Mesenchymal stem cell (in vitro differentiated cells and primary cell): ENCODE measurements at places on chromosomes 2 and 18.

DNA sequence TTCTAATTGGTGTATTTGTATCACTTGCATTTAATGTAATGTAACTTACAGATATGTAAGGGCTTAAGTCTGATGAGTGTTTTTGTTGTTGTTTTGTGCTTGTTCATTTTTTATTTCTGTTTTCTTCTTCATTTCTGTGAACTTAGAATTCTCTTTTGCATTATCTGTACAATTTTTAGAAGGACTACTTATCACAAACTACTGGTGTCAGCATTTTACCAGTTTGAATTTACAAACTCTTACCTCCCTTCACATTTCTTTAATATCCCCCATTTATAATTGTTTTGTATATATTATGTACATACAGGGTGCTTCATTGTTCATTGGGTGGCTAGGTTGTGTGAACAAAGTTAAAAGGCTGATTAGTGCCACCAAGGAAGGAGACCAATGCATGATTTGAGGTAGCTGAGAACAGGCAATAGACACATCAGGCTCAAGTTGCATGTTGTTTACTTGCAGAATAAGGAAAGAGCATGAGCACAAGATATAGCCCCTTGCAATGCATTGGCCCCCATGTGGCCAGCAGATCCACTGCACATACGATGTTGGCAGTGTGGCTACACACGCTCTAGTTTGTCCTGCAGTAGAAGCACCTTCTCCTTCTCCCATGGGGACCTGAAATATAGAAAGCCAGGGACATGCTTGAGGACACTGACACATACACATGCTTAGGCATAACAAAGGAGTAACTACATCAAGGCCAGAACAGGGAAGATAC, 198.2 kb downstream of the CD8B2 start:
- DNase-seq = no peak
- H3K4me3 ChIP-seq = no peak overlapping the region
- H3K4me1 ChIP-seq = no peaks in the 10 kb centered on the region
- no peaks in the 10 kb centered on the region for H3K27me3 ChIP-seq
- H3K27ac ChIP-seq = no peak overlapping the region

DNA sequence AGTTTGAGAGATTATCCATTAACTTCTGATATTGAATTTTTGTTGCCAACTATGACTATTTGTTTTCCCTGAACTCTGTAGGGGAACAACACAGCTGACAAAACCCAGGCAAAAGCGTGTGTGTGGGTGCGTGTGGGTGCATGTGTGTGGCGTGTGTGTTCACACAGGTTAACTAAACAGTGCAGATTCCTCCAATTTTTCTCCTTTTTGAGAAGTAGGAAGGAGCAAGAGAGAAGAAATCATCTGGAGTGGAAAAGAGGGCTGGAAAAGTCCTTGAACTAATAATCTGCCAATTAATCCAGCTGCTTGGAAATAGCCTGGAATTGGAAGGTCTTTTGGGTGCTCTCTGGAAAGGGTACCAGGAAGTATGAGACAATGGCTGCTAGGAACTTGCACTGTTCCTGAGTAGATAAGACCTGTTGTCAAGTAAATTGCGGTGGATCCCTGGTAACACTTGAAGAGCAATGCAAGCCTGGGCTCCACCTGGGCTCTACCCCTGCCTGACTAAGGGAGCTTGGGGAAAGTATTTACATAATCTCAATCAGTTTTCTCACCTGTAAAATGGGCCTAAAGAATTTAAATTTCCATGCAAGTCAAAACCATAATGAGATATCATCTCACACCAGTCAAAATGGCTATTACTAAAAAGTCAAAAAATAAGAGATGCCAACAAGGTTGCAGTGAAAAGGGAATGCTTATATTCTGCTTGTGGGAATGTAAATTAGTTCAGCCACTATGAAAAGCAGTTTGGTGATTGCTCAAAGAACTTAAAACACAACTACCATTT, 40.5 kb upstream of the IL1R1 start:
- H3K27ac ChIP-seq = peak overlapping the region; percentile 5
- H3K27me3 ChIP-seq = no peaks in the 10 kb centered on the region
- no peaks in the 10 kb centered on the region for H3K36me3 ChIP-seq
- no peak for DNase-seq
- H3K4me3 ChIP-seq = no peak overlapping the region

GRCh38 chr2:188050726-188051125, 240.9 kb upstream of the GULP1 start:
- no peaks in the 10 kb centered on the region for H3K27me3 ChIP-seq
- H3K4me1 ChIP-seq = peaks cover 5% of the 10 kb centered on the region
- H3K4me3 ChIP-seq = no peak overlapping the region
- H3K27ac ChIP-seq = peak overlapping the region; percentile 98
- peak; percentile 30 for DNase-seq

GRCh38 chr2:10790228-10790973, 22.2 kb downstream of the PDIA6 start:
- H3K27me3 ChIP-seq = no peaks in the 10 kb centered on the region
- peak overlapping the region; percentile 18 for H3K27ac ChIP-seq
- H3K4me1 ChIP-seq = peaks cover 7% of the 10 kb centered on the region
- H3K36me3 ChIP-seq = peaks cover 45% of the 10 kb centered on the region
- DNase-seq = no peak

DNA sequence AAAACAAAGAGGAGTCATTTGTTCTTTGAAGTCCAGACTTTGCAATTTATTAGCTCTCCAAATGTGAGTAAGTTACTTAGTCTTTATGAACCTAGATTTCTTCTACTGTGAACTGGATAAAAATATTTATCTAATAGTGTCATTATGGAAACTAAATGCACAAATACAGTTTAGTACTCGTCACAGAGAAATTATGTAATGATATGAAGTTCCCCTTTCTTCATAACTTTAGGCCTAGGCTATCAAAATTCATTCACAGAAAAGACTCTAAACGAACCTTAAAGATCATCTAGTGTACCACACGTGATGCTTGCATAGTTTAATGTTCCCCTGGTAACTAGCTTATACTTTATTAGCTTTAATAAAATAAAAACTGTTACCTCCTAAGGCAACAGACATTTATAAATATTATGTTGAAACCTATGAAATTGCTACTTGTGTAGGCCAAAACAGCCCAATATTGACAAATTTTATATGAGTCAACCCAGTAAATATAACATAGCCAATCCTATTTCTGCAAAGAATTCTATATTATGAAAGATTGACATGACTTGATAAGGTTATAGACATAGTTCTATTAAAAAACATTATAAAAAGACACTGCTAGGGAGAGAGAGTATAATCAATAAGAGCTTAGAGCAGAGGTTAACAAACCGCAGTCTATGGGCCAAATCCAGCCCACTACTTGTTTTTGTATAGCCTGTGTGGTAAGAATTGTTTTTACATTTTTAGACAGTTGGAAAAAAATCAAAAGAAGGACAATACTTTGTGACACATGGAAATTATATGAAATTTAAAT, 44.9 kb upstream of the ITPRID2 start:
- no peaks in the 10 kb centered on the region for H3K36me3 ChIP-seq
- DNase-seq = no peak
- H3K27me3 ChIP-seq = no peaks in the 10 kb centered on the region
- H3K27ac ChIP-seq = no peak overlapping the region
- H3K4me3 ChIP-seq = no peak overlapping the region
- H3K4me1 ChIP-seq = no peaks in the 10 kb centered on the region

GRCh38 chr2:161067846-161068350, 92.3 kb upstream of the TANK start:
- no peak overlapping the region for H3K4me3 ChIP-seq
- H3K36me3 ChIP-seq = no peaks in the 10 kb centered on the region
- DNase-seq = no peak
- no peak overlapping the region for H3K27ac ChIP-seq

DNA sequence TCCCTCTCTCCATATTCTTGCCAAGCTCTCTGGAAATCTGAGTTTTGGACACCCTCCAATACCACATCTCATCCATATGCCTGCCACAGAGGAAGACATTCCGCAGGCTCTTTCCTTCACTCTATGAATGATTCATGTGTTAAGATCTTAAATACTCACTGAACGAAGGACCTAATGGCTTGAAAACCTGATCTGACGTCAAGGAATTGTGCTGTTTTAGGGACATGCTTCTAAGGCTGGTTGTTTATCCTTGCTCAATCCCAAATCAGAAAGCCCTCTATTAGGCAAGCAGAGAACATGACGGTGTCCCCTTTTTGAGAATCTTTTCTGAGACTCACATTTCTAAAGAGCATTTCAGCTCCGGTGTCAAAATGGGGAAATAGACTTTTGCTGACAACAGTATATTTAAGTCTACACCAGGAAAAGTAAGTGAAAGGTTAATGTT, 83.7 kb upstream of the GALNT5 start:
- no peak overlapping the region for H3K4me3 ChIP-seq
- no peaks in the 10 kb centered on the region for H3K27me3 ChIP-seq
- H3K27ac ChIP-seq = peak overlapping the region; percentile 83
- no peaks in the 10 kb centered on the region for H3K36me3 ChIP-seq
- DNase-seq = peak; percentile 98

- H3K4me3 ChIP-seq = no peak overlapping the region
- no peaks in the 10 kb centered on the region for H3K27me3 ChIP-seq
- no peak overlapping the region for H3K27ac ChIP-seq
Observed at GRCh38 chr18:2984091-2984490, 28.9 kb downstream of the LPIN2 start.

GRCh38 chr2:84631047-84631446, 114.7 kb downstream of the DNAH6 start:
- H3K4me3 ChIP-seq = peak overlapping the region; percentile 34
- H3K27me3 ChIP-seq = peaks cover 16% of the 10 kb centered on the region
- H3K27ac ChIP-seq = no peak overlapping the region
- H3K4me1 ChIP-seq = no peaks in the 10 kb centered on the region
- no peaks in the 10 kb centered on the region for H3K36me3 ChIP-seq

DNA sequence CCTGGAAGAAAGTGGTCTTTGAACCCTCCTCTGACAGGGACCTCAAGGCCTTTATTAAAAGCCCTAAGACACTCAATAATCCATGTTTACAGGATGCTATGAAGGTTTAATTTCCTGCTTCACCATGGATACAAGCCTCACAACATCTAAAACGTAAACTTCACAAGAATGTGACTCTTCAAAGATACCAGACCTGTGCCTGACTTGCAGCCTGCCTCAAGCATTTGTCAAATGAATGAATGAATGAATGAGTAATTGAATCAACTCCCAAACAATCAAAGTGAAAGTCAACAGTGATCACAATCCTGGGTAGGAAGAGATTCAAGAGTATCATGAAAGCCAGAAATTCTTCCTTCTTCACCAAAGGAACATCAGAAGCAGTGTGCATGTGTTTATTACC, 30.4 kb downstream of the KLF7 start:
- DNase-seq = peak; percentile 80
- H3K27me3 ChIP-seq = no peaks in the 10 kb centered on the region
- H3K36me3 ChIP-seq = peaks cover 7% of the 10 kb centered on the region

GRCh38 chr2:78644854-78645253, 380.6 kb upstream of the REG3G start:
- H3K4me1 ChIP-seq = no peaks in the 10 kb centered on the region
- no peaks in the 10 kb centered on the region for H3K27me3 ChIP-seq
- H3K36me3 ChIP-seq = no peaks in the 10 kb centered on the region
- DNase-seq = peak; percentile 69
- no peak overlapping the region for H3K4me3 ChIP-seq

GRCh38 chr2:235543851-235544688, 50.2 kb downstream of the AGAP1 start:
- H3K27ac ChIP-seq = no peak overlapping the region
- peaks cover 9% of the 10 kb centered on the region for H3K4me1 ChIP-seq
- H3K4me3 ChIP-seq = no peak overlapping the region
- H3K27me3 ChIP-seq = no peaks in the 10 kb centered on the region

DNA sequence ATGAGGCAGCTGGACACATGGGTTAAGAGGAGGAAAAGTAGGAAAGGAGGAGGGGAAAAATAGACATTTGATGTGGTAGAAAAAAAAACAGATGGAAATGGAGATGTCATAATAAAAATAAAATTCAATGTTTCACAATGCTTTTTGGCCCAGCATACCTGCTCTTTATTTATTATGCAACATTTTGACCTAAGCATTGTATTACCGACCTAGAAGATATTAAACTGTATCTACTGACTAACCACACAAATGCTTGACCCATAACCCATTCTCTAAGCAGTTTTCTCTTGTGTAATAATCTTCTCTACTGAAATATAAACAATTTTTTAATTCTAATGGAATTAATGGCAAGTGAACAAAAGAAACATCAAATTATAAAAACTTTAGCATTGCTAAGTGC, 362.3 kb downstream of the FBXO15 start:
- no peaks in the 10 kb centered on the region for H3K36me3 ChIP-seq
- H3K4me1 ChIP-seq = no peaks in the 10 kb centered on the region
- no peaks in the 10 kb centered on the region for H3K27me3 ChIP-seq
- no peak for DNase-seq

DNA sequence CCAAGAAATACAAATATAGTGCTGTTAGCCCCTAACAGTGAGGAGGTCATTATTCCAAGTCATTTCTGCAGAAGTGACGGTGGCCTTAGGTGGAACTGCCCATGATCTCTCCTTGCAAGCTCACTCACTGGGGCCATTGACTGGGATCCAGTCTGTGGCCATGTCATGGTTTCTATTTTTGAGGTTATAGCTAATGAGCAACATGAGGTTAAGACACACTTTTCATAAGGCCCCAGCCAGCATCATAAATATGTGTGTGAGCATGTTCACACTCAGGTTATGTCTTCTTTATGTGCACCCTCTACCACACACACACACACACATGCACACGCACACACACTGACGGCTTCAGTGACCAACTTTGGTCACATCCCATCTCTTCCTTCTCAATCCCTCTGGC, 484 bp downstream of the AFF3 start:
- no peak for DNase-seq
- H3K36me3 ChIP-seq = no peaks in the 10 kb centered on the region
- H3K4me1 ChIP-seq = no peaks in the 10 kb centered on the region
- H3K27me3 ChIP-seq = peaks cover 9% of the 10 kb centered on the region
- no peak overlapping the region for H3K4me3 ChIP-seq

DNA sequence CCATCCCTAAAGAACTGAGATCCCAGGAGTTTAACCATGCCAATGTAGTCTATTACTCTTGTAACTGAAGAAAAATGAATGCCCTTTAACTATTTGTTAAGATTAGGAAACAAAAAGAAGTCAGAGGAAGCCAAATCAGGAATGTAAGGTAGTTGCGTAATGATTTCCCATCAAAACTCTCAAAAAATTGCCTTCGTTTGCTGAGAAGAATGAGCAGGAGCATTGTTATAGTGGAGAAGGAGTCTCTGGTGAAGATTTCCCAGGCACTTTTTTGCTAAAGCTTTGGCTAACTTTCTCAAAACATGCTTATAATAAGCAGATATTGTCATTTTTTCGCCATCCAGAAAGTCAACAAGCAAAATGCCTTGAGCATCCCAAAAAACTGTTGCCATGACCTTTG, 224.0 kb upstream of the SIX2 start:
- no peak for DNase-seq
- H3K4me1 ChIP-seq = peaks cover 11% of the 10 kb centered on the region
- H3K27ac ChIP-seq = no peak overlapping the region
- no peak overlapping the region for H3K4me3 ChIP-seq
- H3K36me3 ChIP-seq = no peaks in the 10 kb centered on the region
- no peaks in the 10 kb centered on the region for H3K27me3 ChIP-seq

- H3K4me3 ChIP-seq = no peak overlapping the region
- H3K27me3 ChIP-seq = no peaks in the 10 kb centered on the region
- no peaks in the 10 kb centered on the region for H3K4me1 ChIP-seq
- H3K27ac ChIP-seq = no peak overlapping the region
- peak; percentile 37 for DNase-seq
Observed at GRCh38 chr2:161077367-161078210, 82.6 kb upstream of the TANK start.
